Panc1 (cell line): ENCODE measurements at places on chromosomes 13 and 19. TPM values are rescaled to one million over a fixed set of nuclear protein-coding genes. Genes with fewer than 3 reads are reported as not detected.

Gene CRB3
- 0.21 TPM for total RNA-seq

DNA sequence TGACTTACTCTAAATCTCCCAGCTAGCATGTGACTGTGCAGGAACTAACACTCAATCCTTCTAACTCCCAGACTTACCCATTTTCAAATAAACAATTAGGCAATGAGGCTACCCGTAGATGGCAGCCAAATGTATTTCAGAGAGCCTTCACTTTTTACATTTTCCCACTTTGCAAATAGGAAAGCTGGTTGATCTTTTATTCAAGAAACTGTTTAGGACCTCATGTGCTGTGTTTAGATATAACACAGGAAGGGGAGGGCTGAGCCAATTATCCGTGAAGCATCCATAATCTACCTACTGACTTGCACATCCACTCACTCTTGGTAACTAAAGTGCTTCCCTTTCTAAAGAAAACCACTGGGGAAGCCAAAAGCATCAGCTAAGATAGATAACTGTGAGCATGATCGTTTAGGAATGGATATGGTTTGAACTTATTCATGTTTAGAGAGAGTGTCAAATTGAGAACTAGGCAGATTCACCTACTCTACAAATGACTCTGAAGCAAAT lies 33.4 kb downstream of the MBNL2 start:
- no peak for DNase-seq

Gene SLC25A41
- total RNA-seq, result 0.21 TPM

DNA sequence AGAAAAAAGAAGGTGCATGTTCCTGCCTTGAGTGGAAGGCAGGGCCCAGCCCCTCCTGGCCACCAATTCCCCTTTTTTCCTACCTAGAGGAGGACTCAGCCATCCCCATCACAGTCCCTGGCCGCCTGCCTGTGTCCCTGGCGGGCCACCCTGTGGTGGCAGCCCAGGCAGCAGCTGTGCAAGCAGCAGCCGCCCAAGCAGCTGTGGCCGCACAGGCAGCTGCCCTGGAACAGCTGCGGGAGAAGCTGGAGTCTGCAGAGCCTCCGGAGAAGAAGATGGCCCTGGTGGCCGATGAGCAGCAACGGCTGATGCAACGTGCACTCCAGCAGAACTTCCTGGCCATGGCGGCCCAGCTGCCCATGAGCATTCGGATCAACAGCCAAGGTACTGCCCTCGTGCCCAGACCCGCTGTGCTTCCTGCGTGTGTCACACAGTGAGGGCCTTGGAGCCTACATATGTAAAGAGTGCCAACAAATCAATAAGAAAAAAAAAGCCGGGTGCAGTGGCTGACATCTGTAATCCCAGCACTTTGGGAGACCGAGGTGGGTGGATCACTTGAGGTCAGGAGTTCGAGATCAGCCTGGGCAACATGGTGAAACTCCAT lies 17.6 kb upstream of the WDR18 start:
- DNase-seq, result no peak

DNA sequence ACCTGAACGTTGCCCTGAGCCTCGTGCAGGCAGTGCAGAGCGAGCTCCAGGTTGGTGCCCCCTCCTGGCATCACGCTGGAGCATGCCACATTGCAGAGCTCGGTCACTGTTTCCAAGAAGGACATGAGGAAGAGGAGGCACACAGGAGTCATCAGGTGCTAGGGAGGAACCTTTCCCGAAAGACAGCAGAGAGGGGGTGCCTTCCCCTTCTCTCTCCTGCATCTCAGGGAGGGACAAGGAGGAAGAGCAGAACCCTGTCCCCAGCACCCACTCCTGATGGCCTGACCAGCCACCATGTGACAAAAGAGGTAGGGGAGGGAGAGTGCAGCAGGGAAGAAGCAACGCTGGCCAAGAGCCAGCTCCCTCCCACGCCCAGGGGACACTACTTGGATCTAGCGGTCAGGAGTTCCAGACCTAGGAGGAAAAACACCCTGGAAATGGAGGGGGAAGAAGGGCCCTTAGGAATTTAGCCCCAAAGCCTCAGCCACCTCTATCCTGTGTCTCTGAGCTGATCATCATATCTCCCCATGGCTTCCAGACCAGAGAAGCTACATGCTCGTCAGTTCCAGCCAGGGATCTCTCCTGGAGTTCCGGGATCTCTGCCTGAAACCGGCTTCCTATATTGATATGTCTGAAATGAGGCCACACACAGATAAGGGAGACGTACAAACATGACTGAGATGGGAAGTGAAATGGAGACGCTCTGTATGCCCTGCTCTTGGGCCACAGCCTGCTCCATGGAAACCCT lies 17.0 kb upstream of the NAPA start:
- DNase-seq, result no peak

Gene ZNF442
- total RNA-seq, result 2.5 TPM

GRCh38 chr13:32476021-32476731 lies 48.2 kb upstream of the N4BP2L1 start:
- no peak for DNase-seq

DNA sequence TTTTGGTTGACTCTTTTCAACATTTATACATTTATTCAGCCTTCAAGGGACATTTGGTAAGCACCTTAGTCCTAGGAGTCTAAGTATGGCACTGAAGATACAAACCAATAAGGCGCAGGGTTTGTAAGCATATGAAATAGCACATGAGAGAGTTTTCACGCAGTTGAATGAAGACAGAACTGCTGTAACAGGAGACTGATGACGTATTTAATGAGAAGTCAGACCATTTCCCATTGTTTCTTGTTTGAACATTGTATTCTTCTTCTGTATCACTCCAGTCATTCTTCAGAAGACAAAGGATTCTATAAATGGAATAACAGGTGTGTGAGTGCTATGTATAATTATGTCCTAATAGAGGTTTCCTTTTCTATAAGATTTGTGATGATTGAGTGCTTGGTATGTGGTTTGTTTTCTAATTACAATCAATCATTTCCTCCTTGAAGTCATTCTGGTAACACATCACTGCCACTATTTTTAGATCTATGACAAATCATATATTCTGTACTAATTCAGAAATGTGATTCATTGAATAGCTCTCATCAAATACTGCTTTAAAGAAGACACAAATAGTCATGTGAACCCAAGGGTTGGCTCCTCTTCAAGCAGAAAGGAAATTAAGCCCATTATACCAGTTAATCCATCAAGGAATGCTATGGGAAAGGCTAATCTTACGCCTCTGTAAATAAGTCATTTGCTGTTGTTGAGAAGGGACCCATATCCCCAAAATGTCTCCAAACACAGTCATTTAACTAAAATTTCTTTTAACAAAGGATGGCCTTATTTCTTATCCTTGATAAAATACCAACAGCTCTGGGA lies 222.8 kb upstream of the NBEA start:
- no peak for DNase-seq

- no peak for DNase-seq
Measured at GRCh38 chr13:34258646-34259386, 440.9 kb downstream of the RFC3 start.

Gene PLK5
- total RNA-seq, result not detected

GRCh38 chr13:21825186-21825585 lies 154.3 kb downstream of the FGF9 start:
- DNase-seq, result no peak

DNA sequence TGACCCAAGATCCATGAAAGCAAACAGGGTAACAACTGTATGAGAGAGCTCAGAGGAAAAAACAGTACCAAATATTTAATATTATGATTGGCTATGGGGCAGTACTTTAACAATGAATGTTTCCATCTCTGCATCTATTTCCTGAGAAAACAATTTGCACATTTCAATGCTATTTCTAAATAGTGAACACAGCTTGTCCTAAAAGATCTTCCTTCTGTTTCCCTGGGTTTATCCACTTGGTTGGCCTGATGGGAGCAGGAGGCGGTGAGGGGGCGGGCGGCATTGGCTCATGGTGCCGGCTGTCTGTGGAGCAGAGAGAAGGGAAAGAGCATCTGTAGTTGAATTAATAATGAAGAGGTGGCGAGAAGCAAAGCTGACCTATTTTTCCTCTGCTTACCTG lies 291.4 kb downstream of the DCLK1 start:
- DNase-seq, result no peak

DNA sequence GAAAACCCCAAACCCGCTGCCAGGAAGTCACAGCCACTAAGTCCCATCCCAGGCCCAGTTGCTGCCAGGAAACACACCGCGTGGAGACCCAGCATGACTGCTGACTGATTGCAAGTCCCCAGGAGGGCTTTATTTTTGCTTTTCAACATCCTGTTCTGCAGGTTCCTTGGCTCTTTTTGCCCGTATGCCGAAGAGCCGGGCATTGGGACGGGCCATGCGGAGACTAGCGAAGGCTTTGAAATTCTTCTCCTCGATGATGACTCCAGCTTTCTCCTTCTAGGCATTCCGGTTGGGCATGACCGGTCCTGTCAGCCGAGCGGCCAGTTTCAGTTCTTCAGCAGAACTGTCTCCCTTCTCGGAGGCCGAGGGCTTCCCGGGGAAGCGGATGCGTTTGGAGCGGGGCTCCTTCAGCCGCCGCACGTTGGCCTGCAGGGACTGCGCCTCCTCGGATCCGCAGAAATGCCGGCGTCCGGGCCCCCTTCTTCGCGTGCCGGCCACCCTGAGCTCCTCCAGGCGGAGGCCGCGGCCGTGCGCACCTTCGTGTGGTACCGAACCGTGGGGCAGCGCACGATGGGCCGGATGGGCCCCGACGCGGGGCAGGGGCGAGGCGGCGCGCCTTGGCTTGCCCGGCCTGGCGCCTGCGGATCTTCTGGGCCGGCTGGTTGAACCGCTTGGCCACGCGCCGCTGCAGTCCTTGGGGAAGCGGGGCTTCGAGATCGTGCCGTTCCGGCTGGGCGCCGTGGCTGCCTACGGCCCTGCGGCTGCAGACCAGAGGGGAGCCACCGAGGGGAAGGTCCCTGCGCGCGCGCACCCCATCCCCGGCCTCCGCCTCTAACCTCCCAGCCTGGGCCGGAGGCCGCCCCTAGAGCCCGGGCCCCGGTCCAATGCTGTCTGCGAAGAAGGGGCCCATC lies 15.2 kb downstream of the ZSCAN5C start:
- no peak for DNase-seq

Gene NOVA2
- 0.44 TPM for total RNA-seq

DNA sequence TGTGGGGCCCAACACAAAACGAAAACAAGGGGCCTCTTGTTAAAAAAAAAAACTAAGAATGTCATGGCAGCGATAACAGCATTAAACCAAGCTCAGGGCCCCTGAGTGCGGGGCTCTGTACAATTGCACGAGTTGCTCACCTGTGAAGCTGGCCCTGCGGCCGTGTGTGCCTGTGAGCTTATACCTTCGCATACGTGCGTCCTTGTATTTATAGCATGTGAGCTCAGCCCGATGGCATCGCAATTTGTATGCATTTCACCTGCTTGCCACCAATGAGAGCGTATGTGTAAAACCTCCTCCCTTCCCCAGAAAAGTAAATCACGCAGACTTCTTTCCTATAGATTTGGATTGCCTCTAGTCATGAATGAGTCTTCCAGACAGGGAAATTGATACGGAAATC lies 17.1 kb downstream of the HNRNPM start:
- no peak for DNase-seq

DNA sequence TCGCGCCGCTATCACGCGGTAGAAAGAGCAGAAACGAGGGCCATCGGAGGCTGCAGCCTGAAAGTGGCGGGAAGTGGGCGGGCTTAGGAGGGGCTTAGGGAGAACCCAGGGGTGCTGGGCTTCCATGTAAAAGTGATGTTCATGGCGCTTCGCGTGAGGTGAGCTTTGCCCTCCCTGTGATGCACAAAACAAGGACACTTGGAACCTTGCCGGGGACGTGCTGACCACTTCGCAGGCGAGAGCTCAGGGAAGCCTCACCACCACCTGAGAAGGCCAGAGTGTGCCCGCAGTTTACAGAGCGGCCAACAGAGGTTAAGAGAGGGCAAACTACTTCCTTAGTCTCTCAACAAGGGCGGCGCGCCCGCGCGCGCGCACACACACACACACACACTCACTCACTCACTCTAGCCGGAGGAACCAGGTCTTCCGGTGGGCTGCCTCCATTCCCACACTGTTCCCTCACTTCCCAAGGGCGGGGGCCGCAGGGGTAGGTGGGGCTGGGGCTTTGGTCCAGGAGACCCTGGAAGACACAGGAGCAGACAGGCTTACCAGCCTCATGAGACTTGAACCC lies 651 bp downstream of the GAPDHS start:
- no peak for DNase-seq

DNA sequence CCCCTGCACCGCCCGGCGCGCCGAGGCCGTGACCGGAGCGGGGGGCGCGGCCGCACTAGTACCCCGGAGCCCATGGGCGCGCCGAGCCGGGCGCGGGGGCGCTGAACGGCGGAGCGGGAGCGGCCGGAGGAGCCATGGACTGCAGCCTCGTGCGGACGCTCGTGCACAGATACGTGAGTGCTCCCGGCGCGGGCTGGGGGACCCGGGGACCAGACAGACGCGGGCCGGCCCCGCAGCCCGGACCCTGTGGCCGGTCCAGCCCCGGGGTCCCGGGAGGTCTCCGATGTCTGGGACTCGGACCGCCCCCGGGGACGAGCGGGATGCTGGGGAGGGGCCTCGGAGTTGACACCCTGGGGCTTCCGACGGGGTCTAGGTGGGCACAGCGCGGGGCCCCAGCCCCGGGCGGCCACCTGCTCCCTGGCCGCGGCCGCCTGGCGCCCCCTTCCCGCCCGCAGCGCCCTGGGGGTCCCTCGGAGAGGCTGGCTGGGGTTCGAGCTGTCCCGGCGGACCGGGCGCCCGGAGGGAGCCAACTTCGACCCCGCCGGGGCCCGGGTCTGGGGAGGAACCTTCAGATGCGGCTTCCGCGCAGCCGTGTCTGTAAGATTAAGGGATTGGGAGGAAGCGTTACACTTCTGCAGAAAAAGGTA lies 568 bp downstream of the ATP11A start:
- no peak for DNase-seq

DNA sequence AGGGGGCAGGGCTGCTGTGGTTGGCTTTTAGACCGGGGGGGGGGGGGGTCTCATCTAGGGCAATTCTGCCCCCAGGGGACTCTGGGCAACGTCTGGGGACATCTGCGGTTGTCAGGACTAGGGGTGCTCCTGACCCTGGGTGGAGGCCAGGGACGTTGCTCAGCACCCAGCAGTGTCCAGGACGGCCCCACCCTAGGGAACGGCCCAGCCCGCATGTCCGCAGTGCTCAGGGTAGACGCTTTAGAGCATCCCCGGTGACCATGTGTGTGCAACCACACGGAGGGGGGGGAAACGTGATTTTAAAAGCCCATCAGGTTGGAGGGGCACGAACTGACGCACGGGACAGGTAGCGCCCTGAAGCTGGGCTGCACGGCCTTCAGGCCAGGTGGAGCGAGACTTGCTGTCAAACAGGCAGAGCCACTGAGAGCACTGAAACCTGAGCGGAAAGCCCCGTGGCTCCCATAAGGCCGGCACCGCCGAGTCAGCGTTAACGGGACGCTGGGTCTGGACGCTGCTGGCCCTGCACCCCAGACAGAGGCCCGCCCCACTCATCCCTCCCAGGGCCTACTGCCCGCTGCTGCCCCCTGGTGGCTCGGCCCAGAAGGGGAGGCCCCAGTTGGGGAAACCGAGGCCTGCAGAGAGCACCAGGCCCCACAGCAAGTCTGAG lies 8.3 kb downstream of the CACTIN start:
- no peak for DNase-seq

Gene DAND5
- total RNA-seq, result 0.54 TPM
